ENCODE measurements at places on chromosomes 12 and 14. TPM values are rescaled to one million over a fixed set of nuclear protein-coding genes. Genes with fewer than 3 reads are reported as not detected.

The BRMS1L gene
- 3.9 TPM for total RNA-seq

DNA sequence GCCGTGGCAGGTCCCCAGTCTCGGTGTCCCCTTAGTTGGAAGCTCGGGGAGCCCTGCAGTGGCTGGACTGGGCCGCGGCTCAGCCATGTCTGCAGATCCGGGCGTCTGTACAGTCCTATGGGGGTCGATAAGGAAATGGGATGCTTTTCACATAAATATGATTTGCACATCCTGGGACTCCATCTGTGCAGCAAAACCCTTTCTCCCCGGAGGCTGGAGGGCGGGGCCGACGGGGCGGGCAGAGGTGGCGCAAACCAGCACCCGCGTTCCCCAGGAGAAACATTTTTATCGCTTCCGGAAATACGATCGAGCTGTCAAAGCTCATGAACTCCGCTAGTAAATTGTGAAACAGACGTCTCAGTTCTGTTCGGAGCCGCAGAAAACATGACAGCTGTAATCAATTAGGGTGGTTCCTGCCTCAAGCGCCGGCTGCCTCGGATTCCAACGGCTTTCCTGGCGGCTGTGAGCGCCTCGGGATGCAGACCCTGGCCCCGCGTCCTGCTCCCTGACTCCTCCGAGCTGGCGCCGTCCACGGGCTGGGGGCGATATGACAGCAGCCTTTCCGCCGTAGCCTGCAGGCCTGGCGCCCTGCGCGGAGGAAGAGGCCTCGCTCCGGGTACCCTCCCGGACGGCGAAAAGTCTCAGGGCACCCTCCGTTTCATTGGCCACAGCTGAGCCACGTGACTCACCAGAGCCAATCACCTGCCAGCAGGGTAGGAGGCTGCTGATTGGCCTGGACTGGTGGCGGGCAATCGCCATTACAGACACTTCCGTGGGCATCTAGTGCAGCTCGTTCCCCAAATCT lies 23.0 kb downstream of the DIO3 start:
- no peak overlapping the region for H3K4me3 ChIP-seq
- no peaks in the 10 kb centered on the region for H3K36me3 ChIP-seq
- H3K27me3 ChIP-seq = no peaks in the 10 kb centered on the region
- no peak overlapping the region for H3K27ac ChIP-seq
- H3K4me1 ChIP-seq = no peaks in the 10 kb centered on the region
- no peak for DNase-seq

The KLHDC1 gene
- 5.4 TPM for total RNA-seq

The TMEM132D gene
- total RNA-seq = not detected

DNA sequence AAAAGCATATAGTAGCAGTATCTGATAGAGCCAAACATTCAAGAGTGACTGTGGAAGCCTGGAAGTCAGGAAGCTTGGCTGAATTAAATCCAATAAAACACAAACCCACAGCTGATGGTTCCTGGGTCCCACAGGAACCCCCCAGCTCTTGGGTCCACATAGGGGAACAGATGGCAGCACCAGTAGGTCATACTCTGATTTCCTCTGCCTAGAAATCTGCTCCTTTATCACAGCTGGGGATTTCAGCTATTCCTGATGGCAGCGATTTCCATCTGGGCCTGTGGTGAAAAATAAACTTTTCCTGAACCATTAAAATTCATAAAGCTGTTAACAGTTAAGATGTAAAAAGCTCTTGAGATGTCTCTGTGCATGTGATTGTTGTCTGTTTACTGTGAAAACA lies 202.0 kb upstream of the FRMD6 start:
- H3K27ac ChIP-seq = no peak overlapping the region
- H3K4me3 ChIP-seq = no peak overlapping the region
- H3K36me3 ChIP-seq = no peaks in the 10 kb centered on the region
- H3K4me1 ChIP-seq = peaks cover 11% of the 10 kb centered on the region
- no peaks in the 10 kb centered on the region for H3K27me3 ChIP-seq

- H3K36me3 ChIP-seq = no peaks in the 10 kb centered on the region
- no peaks in the 10 kb centered on the region for H3K4me1 ChIP-seq
- no peak overlapping the region for H3K27ac ChIP-seq
- DNase-seq = no peak
Observed at GRCh38 chr12:2540535-2540941, 254.2 kb upstream of the FKBP4 start.

DNA sequence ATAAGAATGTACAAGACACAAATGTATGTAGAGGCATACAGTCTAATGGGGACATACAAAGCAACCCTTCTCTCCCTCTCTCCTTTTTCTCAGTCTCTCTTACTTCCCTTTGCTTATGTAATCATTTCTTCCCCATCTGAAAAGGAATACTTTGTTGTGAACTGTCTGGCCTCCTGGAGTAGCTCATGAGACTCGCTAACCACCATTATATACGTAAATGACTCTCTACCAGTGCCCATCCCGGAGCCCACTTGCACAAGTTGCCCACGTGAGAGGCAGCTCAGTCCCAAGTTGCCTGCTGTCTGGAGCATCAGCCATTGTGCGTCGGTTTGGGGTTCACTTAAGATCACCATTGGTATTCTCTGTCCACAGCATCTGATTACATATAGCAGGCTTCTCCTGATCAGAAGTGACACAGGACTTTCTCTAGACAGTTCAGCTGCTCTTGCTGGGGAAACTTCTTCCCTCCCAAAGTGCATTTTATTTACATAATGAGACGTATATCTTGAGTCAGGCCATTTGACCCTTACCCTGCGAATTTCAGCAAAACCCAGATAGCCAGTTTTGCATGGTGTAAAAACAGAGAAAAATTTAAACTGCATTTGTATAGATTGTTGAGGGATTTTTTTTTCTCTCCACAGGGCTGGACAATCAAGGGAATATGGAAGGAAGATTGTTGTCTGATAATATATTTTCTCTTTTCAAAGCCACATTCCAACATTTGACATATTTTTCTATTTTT lies 220.7 kb upstream of the EGLN3 start:
- H3K4me3 ChIP-seq = no peak overlapping the region
- no peak overlapping the region for H3K27ac ChIP-seq
- H3K27me3 ChIP-seq = no peaks in the 10 kb centered on the region

The PAPLN gene
- 9.5 TPM for total RNA-seq

The PGF gene
- total RNA-seq = 7.6 TPM

DNA sequence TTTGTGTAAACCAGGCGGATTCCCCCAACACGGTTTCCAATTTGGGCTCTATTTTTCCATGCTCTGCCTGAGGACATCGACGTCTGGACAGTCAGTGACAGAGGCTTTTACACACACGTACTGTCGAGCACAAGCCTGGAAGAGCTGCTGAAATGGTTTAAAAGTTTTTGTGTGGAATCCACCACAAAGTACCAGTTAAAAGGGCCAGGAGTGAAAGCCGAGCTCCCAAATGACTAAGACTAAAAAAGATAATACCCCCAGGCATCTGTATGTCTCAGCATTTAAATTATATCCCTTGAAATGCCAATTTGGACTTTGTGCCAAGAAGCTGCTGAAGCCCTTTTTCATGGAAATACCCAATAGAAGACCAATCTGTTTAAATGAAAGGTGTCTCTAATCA lies 173.2 kb downstream of the EGLN3 start:
- DNase-seq = peak; percentile 23
- no peaks in the 10 kb centered on the region for H3K27me3 ChIP-seq
- no peaks in the 10 kb centered on the region for H3K36me3 ChIP-seq
- H3K27ac ChIP-seq = no peak overlapping the region
- no peaks in the 10 kb centered on the region for H3K4me1 ChIP-seq

GRCh38 chr12:81167694-81168093 lies 89.8 kb downstream of the ACSS3 start:
- H3K4me1 ChIP-seq = no peaks in the 10 kb centered on the region
- no peaks in the 10 kb centered on the region for H3K36me3 ChIP-seq
- H3K27me3 ChIP-seq = no peaks in the 10 kb centered on the region
- peak; percentile 61 for DNase-seq

DNA sequence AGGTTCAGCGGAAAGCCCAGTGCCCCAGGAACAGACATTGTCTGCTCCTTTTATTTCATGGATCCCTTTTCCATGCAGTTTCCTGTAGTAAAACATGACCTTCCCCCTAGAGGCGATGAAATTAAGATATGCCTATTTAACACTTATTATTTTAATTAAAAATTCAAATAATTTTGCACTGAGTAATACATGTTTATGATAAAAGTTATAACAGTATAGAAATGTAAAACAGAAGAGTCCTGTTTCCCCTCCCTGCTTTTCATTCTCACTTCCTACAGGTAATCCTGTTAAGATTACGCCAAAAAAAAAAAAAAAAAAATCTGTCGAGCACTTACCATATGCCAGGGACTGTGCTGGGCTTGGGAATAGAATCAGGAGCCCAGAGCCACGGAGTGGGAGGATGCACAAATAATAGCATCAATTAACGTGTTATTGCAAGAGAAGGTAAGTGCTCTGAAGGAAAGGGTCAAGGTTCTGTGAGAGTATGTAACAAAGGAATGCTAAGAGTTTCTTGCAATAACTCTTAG lies 830 bp upstream of the LPCAT3 start:
- DNase-seq = no peak
- no peaks in the 10 kb centered on the region for H3K36me3 ChIP-seq
- H3K4me1 ChIP-seq = peaks cover 3% of the 10 kb centered on the region
- H3K27ac ChIP-seq = no peak overlapping the region
- no peaks in the 10 kb centered on the region for H3K27me3 ChIP-seq

GRCh38 chr12:90268574-90268973 lies 559.9 kb upstream of the ATP2B1 start:
- H3K4me1 ChIP-seq = no peaks in the 10 kb centered on the region
- H3K27ac ChIP-seq = no peak overlapping the region
- H3K36me3 ChIP-seq = no peaks in the 10 kb centered on the region
- H3K27me3 ChIP-seq = no peaks in the 10 kb centered on the region

The PRICKLE1 gene
- 9.6 TPM for total RNA-seq

DNA sequence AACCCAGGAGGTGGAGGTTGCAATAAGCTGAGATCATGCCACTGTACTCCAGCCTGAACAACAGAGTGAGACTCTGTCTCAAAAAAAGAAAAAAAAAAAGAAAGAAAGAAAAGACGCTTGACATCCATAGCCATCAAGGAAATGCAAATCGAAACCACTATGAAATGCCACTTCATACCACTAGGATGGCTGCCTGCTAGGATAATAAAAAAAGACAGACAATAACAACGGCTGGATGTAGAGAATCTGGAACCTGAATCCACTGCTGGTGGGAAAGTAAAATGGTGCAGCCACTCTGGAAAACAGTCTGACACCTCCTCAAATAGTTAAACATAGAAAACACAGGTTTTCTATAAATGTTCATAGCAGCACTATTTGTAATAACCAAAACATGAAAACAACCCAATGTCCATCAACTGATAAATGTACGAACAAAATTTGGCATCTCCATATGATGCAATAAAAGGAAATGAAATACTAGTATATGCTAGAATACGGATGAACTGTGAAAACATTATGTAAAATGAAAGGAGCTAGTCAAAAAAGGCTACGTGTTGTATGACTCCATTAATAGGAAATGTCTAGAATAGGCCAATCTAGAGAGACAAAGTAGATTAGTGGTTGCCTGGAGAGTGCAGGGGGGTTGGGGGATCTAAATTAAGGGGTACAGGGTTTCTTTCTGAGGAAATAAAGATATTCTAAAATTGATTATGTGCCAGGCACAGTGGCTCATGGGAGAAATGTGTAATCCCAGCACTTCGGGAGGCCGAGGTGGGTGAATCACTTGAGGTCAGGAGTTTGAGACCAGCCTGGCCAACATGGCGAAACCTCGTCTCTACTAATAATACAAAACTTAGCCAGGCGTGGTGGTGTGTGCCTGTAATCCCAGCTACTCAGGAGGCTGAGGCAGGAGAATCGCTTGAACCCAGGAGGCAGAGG lies 9.7 kb downstream of the WSB2 start:
- peak overlapping the region; percentile 88 for H3K27ac ChIP-seq
- H3K27me3 ChIP-seq = no peaks in the 10 kb centered on the region
- no peak for DNase-seq
- peaks cover 18% of the 10 kb centered on the region for H3K4me1 ChIP-seq

DNA sequence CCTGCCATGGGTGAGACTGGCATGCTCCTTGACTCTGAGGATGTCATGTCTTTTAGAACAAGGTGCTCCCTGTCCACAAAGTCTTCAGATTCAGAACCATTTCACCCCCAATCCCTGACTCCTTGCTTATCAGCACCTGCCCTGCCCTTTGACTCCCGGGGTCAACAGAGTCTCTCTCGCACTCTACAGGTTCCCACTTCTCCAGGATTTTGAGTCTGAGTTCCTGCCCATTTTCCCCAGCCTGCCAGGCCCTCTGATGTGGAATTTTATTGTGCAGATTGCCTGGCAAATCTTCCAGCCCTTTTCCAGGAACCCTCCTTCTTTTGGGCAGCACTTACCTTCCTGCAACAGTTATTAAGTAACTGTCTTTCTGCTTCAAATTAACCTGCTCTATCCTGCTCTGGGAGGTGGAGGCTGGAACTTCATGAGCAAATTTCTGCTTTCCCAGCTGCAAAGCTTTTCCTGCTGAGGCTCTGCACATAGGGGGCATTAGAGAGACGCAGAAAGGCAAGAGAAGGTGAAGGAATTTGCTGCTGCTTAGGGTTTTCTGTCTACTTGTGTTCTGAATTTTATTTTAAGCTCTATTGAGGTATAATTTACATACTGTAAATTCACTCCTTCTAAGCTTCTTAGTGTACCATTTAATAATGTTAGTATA lies 259.1 kb downstream of the PCNX1 start:
- no peak overlapping the region for H3K27ac ChIP-seq
- H3K27me3 ChIP-seq = no peaks in the 10 kb centered on the region
- H3K36me3 ChIP-seq = no peaks in the 10 kb centered on the region
- no peaks in the 10 kb centered on the region for H3K4me1 ChIP-seq
- peak; percentile 78 for DNase-seq

- H3K27ac ChIP-seq = no peak overlapping the region
- DNase-seq = no peak
- peaks cover 3% of the 10 kb centered on the region for H3K4me1 ChIP-seq
- no peaks in the 10 kb centered on the region for H3K27me3 ChIP-seq
Observed at GRCh38 chr14:95044463-95045105, 112.7 kb downstream of the DICER1 start.

GRCh38 chr12:55416961-55417360 lies 9.1 kb upstream of the OR6C76 start:
- no peak overlapping the region for H3K4me3 ChIP-seq
- H3K27me3 ChIP-seq = no peaks in the 10 kb centered on the region
- H3K4me1 ChIP-seq = no peaks in the 10 kb centered on the region

GRCh38 chr14:69288956-69289705 lies 29.2 kb downstream of the GALNT16 start:
- H3K36me3 ChIP-seq = no peaks in the 10 kb centered on the region
- DNase-seq = no peak
- H3K27me3 ChIP-seq = no peaks in the 10 kb centered on the region
- H3K4me3 ChIP-seq = no peak overlapping the region

DNA sequence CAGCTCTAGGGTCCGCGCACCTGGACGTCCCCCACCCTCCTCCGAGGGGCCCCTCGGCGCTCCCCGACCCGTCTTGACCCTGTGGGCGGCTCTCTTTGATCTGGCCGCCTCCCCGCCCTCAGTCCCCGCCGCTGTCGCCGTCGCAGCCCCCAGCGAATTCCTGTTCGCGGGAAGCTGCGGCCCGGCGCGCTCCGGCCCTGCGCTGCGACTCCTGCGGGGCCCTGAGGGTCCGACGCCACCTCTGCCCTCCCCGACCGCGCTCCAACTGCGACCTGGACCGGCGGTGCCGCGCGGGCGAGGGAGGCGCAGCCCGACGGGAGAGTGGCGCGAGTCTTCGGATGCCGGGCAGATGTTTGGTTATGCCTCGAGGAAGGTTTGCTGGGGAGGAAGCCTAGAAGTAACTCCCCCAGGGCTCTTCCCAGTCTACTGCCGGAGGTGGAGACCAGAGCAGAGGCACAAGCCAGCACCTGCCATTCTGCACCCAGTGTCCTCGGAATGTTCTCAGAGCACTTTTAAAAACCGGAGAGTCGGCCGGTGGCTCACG lies 440 bp upstream of the ISM2 start:
- H3K4me1 ChIP-seq = no peaks in the 10 kb centered on the region
- no peak for DNase-seq
- no peak overlapping the region for H3K4me3 ChIP-seq
- peaks cover 19% of the 10 kb centered on the region for H3K27me3 ChIP-seq

The TIMELESS gene
- 5.9 TPM for total RNA-seq
